ENCODE measurements at places on chromosomes 7 and 10.

DNA sequence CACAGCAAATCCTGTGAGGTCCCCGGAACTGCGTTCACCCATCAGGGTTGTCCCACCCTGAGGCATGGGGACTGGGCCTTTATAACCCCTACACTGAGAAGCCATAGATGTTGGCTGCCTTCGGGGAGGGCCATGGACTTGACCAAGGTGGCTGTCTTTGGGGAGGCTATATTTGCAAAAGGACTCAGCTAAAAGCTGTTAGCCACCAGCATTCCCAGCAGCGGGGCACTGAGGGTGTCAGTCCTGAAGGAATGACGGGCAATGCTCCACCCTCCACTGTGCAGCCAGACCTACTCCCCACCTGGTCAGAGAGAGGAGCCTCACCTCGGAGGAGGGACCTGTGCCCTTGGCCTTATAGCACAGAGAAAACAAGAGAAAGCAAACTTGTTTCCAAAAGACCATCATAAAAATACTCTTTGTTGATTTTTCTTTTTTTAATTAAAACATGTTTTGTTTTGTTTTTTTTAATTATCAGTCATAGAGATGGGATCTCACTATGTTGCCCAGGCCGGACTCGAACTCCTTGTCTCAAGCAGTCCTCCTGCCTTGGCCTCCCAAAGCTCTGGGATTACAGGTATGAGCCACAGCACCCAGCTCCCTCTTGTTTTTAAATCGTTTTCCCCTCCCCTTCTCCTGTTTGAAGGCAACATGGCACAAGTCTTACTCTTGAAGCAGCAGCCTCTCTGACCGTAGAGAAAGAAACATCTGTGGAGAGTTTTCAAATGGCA, 26.7 kb upstream of the CUX1 start:
- DNase-seq, result no peak

DNA sequence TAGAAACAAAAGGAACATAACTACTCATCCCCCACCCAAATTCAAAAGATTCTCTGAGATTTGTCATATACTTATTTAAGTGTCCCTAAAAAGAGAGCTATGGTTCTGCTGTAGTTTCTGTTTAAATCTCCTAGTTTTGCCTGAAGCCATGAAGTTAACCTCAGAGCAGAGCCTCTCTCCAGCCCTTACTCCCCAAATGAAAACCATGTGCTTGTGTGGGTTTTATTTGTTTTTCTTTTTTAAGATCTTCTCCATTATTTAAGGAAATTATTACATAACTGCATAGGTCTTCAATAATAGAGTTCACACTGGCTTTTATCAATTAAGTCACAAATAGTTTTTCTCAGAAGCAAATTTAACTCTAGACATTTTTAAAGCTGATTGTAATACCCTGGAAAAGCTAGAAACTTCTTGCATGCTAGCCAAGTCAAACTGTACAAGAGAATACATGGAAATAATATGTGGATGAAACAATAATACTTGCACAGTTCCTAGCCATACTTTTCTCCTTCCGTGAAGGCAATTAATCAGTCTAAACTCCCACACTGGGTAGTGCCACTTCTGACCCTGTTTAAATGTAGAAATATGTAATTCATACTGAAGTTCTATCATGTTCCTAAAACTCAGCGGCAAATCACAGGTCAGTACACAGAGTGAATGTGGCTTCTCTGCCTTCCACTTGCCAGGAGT, 579.7 kb downstream of the SUGCT start:
- no peak for DNase-seq

DNA sequence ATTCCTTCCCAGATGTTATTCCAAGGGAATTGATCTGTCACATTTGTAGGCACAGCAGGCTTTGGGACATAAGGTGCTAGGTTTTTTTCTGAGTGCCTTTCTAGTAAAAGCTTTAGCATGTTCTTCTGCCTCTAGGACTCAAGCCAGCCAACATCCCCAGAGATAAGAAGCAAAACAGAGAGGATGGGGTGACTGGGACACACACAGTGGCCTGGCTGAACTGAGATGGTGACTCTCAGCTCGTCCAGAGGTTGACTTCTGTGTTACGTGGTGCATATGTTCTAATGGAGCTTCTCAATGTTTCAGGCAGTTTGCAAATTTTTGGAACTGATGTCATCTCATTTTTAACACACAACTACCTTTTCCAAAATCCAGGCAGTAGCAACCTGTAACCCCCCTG, 188.1 kb upstream of the CELF2 start:
- DNase-seq, result no peak

GRCh38 chr10:93458821-93459257, 23.3 kb downstream of the MYOF start:
- DNase-seq, result no peak

DNA sequence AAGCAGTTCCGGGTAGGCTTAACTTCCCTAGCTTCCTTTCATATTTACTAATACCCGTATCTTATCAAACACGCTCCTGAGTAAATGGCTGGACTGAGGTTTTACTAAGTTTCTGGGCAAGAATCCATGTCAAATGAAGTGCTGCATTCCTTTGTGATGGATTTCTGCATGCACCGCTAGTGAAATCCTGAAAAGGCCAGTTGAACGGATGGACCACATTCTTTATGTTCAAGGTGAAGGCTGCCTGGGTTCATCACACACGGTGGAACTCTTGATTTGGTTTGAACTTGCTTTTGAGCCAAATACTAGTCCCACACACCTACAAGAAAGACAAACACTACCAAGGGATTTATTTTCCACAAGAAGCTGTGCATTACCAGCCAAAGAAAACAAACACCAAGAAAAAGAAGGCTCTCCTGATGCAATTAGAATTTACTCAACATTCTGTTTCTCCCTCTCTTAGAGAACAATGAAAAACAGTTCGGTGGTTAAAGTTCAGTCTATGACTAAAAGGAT, 255.0 kb upstream of the SEMA3C start:
- no peak for DNase-seq

DNA sequence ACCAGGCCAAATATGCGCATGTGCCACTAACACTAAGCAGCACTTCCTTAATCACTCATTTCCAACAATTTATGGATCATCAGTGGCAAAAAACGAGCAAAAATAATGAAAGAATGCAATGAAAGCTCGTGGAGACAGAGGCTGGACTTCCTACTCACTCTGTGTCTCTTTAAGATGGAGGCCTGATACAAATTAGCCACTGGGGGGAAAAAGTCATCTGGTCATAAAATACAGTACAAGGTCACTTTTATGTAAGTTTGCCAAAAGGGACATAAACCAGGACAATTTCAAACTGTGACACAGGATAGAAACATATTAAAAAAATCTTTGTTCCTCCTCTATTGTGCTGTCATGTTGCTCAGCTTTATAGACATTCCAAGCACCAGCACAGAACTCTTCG, 101.7 kb downstream of the LMBR1 start:
- no peak for DNase-seq

DNA sequence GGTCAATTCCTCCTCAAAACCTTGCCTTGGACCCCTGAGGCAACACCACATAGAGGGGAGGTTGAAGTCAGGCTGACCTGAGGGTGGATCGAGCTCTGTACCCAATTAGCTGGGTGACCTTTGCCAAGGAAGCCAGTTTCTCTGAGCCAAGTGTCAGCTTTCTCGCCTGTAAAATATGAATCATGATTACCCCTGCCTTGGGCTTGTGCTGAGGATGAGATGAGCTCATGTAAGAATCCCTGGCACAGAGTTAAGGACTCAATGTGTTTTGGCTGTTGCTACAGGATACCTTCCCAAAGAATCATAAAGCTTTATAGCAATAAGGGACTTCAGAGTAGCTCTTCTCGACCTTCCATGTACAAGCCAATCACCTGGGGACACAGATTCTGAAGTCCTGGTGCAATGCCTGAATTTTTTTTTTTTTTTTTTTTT, 43.5 kb upstream of the CACUL1 start:
- no peak for DNase-seq

DNA sequence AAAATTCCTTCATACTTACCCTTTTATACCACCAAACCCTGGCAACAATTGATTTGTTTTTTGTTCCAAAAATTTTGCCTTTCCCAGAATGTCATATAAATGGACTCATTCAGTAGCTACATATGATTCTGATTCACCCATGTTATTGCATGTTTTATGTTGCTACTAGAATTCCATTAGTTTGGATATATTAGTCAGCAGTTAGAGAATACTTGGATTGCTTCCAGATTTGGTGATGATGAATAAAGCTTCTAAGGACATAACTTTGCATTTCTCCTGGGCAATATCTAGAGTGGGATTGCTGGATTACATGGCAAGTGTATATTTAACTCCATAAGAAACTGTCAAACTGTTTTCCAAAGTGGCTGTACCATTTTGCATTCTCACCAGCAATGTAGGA, 806.9 kb downstream of the DNAJB9 start:
- no peak for DNase-seq

GRCh38 chr7:24866004-24866615, 108.8 kb upstream of the GSDME start:
- no peak for DNase-seq

DNA sequence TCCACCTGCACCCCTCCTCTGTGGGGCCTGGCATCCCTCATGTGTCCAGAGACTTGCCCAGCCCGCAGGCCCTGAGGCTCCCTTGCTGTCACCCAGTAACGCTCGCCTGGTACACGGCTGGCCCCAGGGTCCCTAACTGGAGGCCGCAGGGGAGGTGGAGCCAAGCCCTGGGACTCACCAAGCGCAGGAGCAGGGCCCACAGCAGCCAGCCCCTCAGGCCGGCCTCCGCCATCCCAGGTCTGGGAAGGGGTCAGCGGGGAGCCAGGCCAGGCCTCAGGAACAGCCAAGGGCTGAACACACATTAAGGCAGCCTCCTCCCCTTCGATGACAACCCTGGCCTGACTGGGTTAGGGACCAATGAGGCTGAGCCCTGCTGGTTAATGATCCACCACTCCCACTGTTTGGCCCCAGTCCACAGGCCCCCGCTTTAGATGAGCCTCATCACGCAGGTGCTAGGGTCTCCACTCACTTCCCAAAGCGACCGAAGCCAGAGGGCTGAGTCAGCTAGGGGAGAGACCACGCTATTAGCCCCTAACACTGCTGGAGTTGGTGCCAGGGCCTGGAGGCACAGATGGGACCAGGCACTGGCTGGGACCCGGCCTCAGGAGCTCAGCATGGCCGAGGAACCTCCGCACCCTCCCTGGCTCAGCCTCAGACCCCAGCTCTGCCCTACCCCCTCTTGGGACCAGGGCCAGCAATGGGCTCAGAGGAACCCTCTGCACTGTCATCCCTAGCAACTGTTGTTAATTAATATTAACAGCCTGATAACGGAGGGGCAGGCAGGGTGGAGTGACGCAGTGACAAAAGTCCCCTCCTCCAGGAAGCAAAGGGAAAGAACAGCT, at the start of gene NPC1L1:
Gene NPC1L1, minus strand, starts transcription at position 303 of the 842 bp plus-strand sequence. Its CDS starts 71 bp downstream, at position 232.
- no peak for DNase-seq

- no peak for DNase-seq
These were observed 2.1 kb downstream of the AFAP1L2 start for GRCh38 chr10:114402233-114402632.

DNA sequence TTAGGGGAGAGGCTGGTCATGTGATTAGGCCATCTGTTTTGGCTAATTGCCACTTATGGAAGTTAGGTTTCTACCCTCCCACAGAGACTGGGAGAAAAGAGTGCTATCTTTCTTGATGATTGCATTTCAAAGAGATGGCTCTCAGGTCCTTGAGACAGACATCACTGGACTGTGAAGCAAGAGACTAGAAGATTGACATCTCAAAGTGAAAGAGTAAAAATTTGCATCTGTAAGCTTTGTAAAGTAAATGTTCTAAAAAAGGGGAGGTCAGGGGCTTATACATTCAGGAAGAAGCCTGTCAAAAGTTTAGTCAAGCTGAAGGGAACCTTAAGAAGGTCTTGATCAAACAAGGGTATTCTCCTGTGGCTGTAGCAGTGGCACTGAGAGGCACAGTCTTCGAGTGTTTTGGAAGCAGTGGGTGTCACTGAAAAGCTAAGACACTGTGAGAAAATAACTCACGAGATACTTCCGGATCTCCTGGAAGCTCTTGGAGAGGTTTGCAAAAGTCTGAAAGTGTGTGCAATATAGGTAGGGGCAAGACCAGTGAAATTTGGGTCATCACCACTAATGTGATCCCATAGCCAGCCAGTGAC, 342.1 kb downstream of the PHF14 start:
- no peak for DNase-seq

GRCh38 chr10:53005612-53006345, 233.2 kb upstream of the MBL2 start:
- no peak for DNase-seq

- DNase-seq, result no peak
These were observed 273.7 kb upstream of the KLF14 start for GRCh38 chr7:131007439-131008330.

DNA sequence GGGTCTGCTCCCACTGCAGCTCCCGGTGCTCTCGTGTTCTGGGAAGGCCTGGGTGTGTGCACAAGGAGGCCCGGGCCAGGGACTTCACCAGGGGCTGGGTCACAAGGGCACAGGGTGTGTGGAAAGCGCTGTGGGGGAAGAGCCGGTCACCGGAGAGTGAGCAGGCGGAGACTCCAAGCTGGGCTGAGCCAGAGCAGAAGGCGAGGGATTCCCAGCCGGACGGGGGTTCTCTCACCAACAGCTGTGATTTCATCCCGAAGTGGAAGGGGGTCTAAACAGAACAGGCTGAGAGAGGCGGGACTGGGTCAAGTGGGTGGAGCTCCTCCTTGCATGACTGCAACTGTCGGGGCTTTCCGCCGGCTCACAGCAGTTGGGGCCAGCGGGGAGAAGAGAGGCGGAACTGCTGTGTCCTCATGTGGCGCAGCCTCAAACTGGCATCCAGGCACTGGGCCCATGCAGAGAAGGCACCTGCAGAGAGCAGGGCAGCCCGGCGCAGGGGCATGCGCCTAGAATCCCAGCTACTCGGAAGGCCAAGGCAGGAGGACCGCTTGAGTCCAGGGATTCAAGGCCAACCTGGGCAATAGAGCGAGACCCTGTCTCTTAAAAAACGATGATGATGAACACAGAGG, 7.6 kb upstream of the ORAI2 start:
- DNase-seq, result peak; percentile 72

- no peak for DNase-seq
These were observed 35.0 kb downstream of the WBP1L start for GRCh38 chr10:102778781-102779180.

GRCh38 chr7:131197920-131198615, 129.6 kb upstream of the MKLN1 start:
- DNase-seq, result no peak

GRCh38 chr10:98255146-98255877, 12.7 kb downstream of the LOXL4 start:
- DNase-seq, result no peak

GRCh38 chr7:154167807-154168206, 115.6 kb downstream of the DPP6 start:
- no peak for DNase-seq

DNA sequence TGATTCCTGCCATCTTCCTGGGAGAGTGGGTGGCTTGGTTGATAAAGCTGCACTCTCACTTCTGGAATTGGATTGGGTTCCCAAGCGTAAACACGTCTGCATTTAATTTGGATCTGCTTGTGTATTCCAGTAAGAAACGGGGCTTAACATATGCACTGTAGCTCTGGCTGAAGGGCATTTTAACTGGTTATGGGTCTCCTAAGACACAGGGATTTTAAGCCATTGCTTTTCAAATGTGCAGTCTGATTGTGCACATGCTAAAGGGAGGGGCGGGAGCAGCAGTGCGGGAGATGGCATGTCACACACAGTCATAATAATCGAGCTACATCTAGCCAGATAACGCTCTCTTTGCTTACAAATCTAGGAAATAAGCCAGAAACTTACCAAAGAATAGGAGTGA, 247.3 kb upstream of the LYZL1 start:
- no peak for DNase-seq

- no peak for DNase-seq
These were observed 117.2 kb upstream of the ADCY1 start for GRCh38 chr7:45456747-45457524.

Data from activated CD4-positive, alpha-beta T cell treated with anti-CD3 and anti-CD28 coated beads for 24 hours (primary cell).